Endothelial cell of umbilical vein (primary cell): ENCODE measurements at places on chromosomes 3 and 15.

DNA sequence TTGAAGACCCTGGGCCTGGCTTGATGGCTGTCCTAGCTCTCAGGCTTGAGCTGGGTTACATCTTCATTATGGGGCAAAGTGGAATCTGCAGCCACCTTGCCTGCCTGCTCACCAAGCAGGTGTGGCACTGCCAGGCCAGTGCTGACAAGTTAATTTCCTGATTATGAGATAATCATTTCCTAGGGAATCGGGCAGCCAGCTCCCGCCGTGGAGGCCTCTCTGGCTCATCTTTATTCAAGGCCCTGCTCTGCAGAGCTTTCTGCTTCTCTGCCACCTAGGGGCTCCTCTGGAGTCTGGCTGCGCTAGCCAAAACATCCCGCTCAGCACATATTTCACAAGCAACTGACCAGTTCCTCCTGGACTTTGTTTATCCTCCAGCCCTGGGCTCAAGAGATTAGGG lies 9.9 kb downstream of the LOXL1 start:
- no peak for DNase-seq

DNA sequence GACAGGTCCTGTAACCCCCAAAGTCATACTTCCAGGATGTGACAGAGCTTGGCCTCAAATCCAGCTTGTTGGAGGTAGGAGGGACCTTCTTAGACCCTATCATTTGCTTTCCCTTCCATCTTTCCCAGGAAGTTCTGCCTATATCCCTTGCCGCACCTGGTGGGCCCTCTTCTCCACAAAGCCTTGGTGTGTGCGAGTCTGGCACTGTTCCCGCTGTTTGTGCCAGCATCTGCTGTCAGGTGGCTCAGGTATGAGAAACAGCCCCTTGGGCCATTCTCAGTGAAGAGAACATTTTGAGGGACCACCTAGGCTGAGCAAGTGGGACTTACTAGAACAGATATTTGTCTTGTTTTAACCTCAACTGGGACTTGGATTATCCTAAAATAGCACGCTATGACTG lies 1.3 kb downstream of the IL17RE start:
- no peak for DNase-seq

DNA sequence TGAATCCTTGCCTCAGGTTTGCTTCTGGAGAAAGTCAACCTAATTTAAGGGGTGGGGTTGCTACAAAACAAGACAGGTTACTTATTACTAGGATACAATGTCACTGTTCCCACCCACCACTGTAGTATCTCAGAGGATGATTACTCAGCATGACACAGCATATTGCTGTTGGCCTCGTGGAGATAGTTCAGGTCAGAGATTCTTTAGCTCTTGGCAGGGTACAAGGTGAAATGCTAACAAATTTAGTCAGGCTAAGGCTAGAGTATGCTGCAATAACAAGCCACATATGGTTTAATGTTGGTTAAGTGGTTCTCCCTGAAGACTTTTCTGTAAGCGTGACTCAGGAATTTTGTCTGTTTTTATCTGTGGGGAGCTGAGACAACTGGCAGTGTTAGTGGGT lies 161.8 kb downstream of the EDEM1 start:
- no peak for DNase-seq

- no peak for DNase-seq
These were observed 64.1 kb upstream of the POMGNT2 start for GRCh38 chr3:43169987-43170386.

GRCh38 chr15:94305133-94305532 lies 73.8 kb downstream of the MCTP2 start:
- no peak for DNase-seq

DNA sequence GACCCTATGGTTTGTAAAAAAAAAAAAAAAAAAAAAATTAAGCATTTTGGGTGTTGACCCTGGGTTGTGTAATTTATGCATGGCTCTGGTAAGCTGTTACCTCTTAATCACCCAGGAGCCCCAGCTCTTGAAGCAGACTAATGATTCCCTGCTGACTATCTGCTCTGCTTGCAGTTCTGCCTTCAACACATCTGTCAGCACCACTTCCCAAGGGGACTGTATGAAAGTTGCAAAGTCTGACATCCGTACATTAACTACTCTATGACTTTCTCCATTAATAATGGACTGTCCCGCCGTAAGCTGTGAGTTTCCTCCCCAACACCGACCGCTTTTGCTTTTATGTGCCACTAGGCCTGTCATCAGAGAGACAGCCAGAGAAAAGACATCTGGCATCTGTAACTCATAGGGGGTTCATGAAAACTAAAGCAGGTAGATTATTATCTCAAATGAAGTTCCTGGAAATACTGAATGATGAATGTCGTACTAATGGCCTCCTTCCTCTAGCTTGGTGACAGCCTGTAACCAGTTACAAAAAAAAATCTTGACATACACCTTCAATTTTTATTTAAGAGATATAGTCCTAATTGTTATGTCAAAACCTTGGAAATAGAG lies 271.5 kb downstream of the IL5RA start:
- no peak for DNase-seq

- no peak for DNase-seq
These were observed 153.5 kb downstream of the DNAJB8 start for GRCh38 chr3:128313071-128313725.

GRCh38 chr3:118734664-118735063 lies 300.0 kb downstream of the IGSF11 start:
- no peak for DNase-seq

DNA sequence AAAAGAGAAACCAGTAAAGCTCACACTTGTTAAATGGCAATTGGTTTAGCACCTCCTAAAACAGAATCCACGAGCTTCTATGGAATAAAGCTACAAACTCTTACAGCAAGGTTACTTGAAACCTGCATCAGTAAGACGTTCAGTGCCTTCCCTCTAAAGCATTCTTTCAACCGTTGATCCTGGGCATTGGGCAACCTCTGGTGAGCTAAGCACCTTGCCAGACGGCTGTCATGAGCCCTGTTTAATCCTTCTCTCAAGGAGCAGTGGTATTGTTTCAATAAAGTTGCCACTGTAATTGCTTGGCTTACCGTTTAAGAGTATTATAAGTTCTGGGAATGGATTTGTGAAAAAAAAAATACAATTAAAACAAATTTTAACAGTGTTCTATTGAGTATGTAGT lies 75.0 kb downstream of the COL8A1 start:
- DNase-seq = no peak

- no peak for DNase-seq
These were observed 68.6 kb downstream of the FILIP1L start for GRCh38 chr3:100045696-100046095.

- no peak for DNase-seq
These were observed 114.3 kb downstream of the NSUN3 start for GRCh38 chr3:94176988-94177745.

DNA sequence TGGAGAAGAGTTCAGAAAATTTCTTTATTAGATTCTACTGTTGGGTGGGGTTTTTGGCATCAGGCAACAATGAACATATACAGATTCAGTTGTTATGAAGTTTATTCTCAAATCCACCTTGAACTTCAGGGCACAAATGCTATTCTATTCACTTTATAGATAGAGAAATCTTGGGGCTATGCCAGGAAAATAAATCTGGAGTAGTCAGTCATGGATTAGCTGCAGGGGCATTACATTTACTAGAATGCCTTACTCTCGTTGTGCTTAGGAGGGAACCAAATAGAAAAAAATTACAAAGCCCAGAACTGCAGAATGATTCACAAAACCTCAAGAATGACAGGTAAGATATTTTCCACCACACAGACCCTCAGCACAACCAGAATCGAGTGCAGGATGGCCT lies 216.7 kb downstream of the CDIN1 start:
- no peak for DNase-seq

- DNase-seq = peak; percentile 25
These were observed 12.3 kb upstream of the SPATA12 start for GRCh38 chr3:57048052-57048671.

DNA sequence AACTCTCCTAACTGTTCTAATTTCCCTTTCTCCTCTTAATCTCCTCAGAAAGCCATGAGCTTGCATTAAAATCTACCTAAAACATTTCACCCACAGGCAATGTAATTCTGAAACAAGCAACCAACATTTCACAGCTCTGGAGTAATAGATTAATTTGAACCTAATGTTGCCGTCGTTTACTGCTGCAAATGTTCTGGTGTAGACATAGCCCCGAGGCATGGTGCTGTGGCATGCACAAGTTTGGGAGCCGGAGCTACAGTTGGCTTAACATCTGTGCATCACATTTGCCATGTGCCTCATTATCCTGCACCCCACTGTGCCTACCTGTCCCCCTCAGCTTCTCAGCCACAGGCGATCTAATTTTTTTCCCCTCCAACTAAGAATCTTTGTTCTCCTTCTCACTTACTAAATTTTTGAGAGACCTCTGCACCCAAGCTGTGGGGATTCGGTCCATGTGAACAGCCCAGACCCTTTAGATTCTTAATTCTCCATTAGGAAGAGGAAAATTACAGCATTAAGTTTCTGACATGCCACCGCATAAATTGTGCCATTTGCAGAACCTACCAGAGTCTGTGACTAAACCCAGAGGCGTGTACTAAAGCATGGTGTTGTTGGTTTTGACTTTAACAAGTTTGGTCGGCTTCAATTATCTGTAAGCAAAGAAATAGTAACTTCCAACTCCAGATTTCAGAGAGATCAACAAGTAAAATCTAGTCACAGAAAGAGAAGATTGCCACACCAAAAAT lies 419.2 kb downstream of the MECOM start:
- peak; percentile 64 for DNase-seq

GRCh38 chr3:152505926-152506325 lies 237.2 kb downstream of the MBNL1 start:
- DNase-seq = no peak

DNA sequence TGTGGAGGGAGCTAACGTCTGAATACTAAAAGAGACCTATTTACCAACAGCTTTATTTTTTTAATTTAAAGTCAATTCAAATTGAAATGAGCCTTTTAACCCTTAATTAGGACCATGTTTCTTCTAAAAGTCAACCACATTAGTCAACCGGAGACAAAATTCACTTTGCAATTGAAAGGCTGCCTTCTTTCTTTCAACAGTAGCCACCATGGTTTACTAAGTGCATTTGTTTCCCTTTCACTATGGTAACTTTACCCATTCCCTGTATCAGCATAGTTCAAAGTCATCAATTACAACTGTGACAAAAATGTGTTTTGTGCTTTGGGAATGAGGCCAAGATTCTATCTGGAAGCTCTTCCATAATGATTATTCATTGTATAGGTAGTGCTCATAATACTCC lies 225.4 kb downstream of the EPHA3 start:
- DNase-seq = no peak

- DNase-seq = no peak
These were observed 15.6 kb downstream of the CLEC3B start for GRCh38 chr3:45041666-45042065.

DNA sequence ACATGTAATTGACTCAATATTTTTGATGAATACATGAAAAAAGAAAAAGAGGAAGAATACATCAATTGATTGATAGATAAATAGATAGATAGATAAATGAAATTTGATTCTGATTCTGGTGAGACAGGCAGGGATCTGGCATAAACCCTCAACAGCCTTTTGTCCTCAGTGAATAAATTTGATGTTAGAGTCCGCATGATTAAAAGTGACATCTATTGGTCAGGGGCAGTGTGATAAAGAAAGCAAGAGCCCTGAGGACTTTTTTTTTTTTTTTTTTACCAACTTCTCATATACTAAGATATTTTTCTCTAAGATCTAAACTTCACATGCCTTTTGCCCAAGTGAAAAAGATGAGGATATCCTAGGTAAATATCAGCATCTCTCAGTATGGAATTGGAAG lies 216.4 kb downstream of the LRRC3B start:
- DNase-seq = no peak

GRCh38 chr3:10380906-10381305 lies 60.0 kb upstream of the SEC13 start:
- no peak for DNase-seq

- DNase-seq = no peak
These were observed 119.4 kb downstream of the SUCLG2 start for GRCh38 chr3:67535006-67535405.

GRCh38 chr15:31396881-31397560 lies 70.4 kb downstream of the KLF13 start:
- DNase-seq = peak; percentile 67
